NCI-H2081 treated with DMSO at 0.1 percent for 48 hours (cell line): ENCODE measurements at places on chromosomes 5 and 9.
A peak's percentile ranks its signal among the peaks of the same experiment; 100 is the strongest.

- DNase-seq: no peak
Observed at GRCh38 chr9:31112491-31112890, 1272.0 kb upstream of the ACO1 start.

DNA sequence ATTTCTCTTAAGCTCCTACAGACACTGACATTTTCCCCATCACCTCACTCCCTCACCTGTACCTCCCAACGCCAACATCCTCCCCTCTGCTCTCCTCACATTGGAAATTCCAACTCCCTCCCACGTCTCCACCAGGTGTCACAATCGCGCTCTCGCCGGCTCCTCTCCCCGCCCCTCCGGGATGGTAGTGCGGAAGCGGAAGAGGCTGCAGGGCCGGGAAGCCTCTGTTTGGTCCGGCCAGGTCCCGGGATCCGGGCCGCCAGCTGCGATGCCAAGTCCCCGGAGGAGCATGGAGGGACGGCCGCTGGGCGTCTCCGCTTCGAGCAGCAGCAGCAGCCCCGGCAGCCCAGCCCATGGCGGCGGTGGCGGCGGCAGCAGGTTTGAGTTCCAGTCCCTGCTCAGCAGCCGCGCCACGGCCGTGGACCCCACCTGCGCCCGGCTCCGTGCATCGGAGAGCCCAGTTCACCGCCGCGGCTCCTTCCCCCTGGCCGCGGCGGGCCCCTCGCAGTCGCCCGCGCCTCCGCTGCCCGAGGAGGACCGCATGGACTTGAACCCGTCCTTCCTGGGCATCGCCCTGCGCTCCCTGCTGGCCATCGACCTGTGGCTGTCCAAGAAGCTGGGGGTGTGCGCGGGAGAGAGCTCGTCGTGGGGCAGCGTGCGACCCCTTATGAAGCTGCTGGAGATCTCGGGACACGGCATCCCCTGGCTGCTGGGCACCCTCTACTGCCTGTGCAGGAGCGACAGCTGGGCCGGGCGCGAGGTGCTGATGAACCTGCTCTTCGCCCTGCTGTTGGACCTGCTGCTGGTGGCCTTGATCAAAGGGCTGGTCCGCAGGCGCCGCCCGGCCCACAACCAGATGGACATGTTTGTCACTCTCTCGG, at the start of gene PLPP6:
Gene PLPP6 (plus strand): TSS at position 187 of the 881 bp plus-strand sequence. CDS start 82 bp downstream, at position 269.
- peak; percentile 89 for DNase-seq

- no peak for DNase-seq
Observed at GRCh38 chr5:177233206-177233605, 70.3 kb downstream of the RAB24 start.

GRCh38 chr9:27582794-27583193, 9.5 kb upstream of the C9orf72 start:
- no peak for DNase-seq

GRCh38 chr5:18503797-18504328, 869.6 kb downstream of the TAF11L14 start:
- no peak for DNase-seq

DNA sequence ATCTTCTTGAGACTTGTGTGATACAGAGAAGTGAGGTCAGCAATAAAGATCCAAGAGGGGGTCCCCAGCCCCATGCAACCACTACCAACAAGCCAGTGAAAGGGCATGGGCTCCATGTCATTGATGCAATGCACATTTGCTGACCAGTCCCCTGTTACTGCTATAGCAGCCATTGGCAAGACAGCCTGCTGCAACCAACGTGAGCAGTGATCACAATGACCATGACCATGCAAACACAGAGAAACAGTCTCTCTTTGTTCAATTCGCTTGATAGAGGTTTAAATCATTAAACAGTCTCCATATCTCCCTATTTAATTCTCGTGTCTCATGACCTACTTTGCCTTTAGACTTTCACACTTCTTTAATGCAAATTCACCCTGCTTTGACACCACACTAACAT, 30.0 kb upstream of the FOXB2 start:
- DNase-seq: no peak

DNA sequence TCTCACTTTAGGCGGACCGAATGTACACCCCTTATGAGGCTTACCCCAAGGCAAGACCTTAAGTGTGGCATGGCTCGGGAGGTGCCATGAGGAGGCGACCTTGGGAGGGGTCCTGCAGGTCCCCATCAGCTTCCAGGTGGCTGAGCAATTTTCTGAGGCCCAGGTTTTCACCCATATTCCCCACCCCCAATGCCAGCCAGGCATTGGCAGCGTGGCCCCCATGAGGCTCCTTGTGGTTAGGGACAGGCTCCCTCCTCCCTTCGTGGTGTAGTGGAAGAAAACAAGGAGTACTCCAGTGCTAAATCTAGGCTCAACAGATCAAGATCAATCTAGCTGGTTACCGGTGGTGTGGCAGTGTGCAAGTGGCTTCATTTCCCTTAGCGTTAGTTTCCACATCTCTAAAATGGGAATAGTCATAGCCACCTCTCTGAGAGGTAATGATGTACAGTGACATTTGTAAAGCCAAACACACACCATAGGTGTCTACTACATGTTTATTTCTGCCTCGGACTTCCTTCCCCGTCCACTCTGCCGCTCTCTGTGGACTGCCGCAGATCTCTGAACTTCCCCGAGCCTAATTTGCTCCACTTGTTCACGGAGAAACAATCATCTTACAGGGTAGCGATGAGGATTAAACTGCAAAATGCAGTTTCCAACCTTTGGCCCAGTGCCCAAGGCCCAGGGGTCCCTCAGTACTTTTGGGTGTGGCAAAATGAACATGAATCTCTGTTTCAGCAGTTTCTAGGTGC, 8.4 kb downstream of the LHX2 start:
- no peak for DNase-seq

GRCh38 chr9:94913550-94913949, 187.1 kb downstream of the AOPEP start:
- peak; percentile 25 for DNase-seq

GRCh38 chr9:82504620-82505019, 516.0 kb downstream of the SPATA31D1 start:
- no peak for DNase-seq

DNA sequence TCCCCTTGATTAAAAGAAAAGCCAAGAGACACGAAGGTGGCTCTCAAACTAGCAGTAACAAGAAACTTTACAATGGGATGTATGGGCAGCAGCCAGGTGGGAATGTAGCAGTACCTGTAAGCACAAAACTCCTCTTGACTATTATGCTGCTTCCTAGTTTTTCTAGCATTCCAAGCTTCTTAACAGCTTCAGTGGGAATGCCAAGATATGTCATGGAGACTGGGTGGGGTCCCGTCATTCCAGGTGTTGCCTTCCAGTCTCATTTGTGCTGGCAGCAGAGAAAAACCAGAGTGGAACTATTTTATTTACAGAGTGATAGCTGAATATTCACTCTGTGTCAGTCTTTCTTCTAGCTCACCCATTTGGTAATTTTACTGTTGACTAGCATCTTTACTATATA, 236.6 kb downstream of the ARL15 start:
- DNase-seq: no peak

DNA sequence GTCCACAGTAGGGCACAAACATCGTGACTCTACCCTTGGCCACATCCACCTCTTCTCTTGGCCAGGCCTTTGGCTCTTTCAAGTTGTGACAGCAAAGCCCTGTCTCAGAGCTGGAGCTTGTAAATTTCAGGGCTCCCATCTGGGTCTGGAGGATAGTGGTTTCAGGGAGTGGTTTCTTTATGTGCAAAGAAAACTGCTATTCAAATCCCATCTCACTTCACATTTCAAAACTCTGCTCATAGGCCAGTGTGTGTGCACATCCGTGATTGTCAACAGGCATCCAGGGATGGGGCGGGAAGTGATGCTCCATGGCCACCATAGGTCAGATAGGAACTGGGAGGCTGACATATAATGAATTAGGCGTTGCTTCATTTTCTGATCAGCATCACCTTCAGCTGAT, 107.8 kb upstream of the IL12B start:
- no peak for DNase-seq

DNA sequence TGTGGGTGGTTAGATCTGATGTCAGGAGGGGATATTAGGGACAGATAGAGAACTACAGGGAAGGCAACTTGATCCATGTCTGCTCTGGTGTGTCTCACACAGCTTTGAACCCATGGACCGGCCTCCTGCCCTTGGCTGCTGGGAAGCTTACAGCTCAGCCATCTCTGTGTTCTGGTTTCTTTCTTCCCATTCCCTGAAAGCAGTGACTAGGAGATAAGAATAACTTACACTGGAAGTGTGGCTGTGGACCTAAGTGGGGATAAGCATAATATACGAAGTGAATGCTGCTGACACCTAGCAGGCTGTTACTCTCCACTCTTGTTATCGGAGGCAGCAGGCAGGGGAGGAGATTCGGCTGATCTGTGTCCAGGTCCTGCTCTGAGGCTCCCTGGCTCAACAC, 282.3 kb upstream of the TUT7 start:
- no peak for DNase-seq

DNA sequence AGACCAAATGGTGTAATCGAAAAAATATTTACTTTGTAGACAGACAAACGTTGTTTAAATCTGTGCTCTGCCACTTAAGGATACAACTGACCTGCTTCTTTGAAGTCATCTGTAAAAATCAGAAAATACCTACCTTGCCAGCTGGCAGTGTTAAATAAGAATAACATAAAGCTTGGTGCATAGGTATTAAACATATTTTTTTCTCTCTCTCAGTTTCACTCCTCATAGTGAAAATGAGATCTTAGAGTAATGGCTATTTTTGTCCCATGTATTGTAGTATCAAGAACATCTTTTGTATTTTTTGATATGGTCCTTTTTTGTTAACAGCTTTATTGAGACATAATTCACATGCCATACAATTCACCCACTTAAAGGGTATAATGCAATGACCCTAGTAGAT, 17.9 kb upstream of the RANBP17 start:
- no peak for DNase-seq

GRCh38 chr9:114880291-114880745, 50.1 kb downstream of the TNFSF8 start:
- DNase-seq: no peak

DNA sequence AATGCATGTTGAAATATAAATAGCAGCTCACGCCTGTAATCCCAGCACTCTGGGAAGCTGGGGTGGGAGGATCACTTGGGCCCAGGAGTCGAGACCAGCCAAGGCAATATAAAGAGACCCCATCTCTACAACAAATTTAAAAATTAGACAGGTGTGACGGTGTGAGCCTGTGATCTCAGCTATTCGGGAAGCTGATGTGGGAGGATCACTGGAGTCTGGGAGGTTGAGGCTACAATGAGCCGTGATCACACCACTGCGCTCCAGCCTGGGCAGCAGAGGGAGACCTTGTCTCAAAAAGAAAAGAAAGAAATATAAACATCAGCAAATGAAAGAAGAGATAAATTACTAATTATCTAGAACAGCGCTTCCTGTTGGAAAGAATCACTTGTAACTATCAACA, 105.0 kb downstream of the MAPKAP1 start:
- no peak for DNase-seq

DNA sequence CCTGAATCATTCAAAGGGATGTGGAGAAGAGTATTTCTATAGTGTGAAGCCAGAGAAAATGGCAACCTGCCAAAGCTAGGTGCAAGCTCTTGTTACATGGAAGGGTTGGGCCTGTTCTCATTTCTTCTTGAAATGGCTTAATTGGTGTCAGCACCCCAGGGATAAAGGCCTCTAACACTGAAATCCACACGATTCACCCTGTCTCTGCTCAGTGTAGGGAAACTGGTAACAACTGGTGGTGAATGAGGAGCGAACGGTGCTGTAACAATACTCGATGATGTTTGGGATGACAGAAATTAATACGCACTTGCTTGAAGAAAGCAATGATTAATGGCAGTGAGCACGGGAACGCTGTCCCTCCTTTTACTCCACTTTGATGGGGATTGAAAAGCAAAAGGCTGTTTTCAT, 16.2 kb downstream of the PBX3 start:
- peak; percentile 94 for DNase-seq

GRCh38 chr5:89287964-89288363, 405.0 kb upstream of the MEF2C start:
- no peak for DNase-seq

DNA sequence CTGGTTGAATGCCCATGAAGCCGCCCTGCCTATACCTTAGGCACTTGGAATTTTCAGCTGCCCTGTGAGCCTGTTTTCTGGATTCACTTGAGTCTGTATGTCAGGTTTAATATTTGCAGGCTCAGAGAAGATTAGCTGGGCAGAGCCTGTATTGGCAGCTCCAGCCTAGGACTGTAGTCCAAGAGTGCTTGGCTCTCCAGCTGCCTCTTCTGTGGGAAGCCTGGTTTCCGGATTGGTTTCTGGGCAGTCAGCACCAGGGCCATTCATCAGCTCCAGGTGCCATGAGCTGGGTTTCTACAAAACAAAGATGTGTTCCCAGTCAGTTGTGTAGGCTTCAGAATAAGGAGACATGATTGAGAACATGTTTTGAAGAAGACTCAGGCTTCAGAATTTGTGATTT, 90.1 kb downstream of the ARHGAP26 start:
- DNase-seq: no peak

GRCh38 chr9:120191141-120191540, 388.8 kb downstream of the CDK5RAP2 start:
- DNase-seq: no peak
